ENCODE measurements at places on chromosomes 7 and 10. TPM values are rescaled to one million over a fixed set of nuclear protein-coding genes. Genes with fewer than 3 reads are reported as not detected.

AFAP1L2 gene
- 1.6 TPM for total RNA-seq

CALY gene
- not detected for total RNA-seq

PTPRE gene
- 4.5 TPM for total RNA-seq

UCN3 gene
- not detected for total RNA-seq

RSPH10B2 gene
- 0.79 TPM for total RNA-seq

DNA sequence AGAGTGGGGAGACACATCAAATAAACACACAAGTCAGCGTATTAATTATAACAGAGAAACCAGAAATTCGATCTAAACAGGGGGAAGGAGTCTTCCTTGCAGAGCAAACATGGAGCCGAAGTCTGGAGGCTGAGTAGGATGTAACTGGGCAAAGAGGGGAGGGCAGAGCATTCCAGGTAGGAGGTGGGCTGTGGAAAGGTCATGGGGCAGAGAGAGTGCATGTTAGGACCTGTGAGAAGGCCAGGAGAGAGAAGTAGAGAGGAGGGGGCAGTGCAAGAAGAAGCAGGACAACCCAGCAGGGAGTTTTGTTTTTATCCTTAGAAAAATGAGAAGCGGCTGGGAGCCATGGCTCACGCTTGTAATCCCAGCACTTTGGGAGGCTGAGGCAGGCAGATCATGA is 130.8 kb upstream of the GPR26 start:
- DNase-seq = no peak

DNA sequence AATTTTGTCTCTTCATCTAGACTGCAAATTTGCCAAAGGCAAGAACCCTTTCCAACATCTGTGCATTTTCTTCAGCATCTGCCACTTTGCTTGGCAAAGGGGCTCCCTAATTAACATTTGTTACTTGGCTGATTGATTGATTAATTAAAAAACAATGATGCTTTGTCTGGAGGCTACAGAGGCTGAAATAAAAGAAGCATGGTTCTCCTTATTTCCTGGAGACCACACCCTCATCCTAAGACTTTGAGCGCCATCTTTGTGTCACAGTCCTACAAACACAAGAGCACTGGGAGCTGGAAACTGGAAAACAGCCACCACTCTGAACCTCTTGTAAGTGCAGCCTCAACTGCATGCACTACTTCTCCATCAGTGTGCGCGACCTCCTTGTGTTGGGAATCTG is 189.2 kb downstream of the C7orf25 start:
- no peak for DNase-seq

DNA sequence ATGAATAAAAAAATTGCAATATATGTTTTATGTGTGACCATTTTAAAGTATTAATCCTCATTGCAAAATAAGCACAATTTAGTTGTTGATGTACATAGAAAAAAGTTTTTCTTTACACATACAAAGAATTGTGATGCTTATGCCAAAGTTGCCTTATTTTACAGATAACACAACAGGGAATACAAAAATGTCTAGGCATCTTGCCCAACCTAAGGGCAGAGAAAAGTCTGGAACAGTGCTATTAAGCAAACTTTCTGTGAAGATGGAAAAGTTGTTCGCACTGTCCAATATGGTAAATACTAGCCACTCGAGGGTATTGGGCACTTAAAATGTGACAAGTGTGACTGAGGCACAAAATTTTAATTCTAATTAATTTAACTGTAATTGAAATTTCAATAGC is 190.2 kb upstream of the HGF start:
- no peak for DNase-seq

GRCh38 chr7:68537051-68537773 is 1061.1 kb upstream of the AUTS2 start:
- no peak for DNase-seq

- no peak for DNase-seq
Measured at GRCh38 chr10:18860631-18861240, 187.9 kb upstream of the MALRD1 start.

DNA sequence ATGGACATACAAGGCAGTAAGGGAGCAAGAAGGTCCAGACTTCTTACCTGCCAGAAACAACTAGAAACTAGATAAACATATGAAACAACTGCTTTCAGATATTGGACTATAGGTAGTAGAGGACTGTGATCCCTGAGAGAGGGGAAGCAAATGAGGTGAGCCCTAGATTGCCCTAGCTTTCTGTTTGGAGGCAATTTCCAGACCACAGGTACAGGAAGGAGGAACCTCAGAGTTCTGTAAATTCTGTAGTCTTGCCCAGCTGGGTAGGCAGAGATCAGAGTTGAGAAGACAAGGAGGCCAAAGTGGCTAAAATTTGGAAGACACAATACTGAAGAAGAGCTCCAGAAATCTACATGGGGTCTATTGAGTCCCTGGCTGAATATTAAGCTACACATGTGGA is 21.0 kb downstream of the CDK6 start:
- DNase-seq = no peak

GRCh38 chr10:14326581-14326980 is 4.1 kb downstream of the FRMD4A start:
- no peak for DNase-seq

- no peak for DNase-seq
Measured at GRCh38 chr7:102122026-102122425, 164.6 kb upstream of the SH2B2 start.

DNA sequence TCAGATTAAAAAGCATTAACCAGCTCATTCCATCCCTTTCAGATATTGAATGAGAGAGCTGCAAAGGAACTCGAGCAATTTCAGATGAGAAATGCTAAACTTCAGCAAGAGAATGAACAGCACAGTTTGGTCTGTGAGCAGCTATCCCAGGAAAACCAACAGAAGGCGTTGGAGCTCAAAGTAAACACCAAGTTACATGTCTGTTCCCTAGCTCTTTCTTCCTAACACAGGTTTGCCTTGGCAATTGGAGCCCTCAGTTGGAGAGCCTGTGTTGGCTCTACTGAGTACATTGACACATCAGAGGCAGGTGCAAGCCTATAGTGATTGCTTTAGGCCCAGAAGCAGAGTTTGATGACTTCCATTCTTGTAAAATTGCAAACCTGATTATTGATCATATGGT is 14.7 kb downstream of the CFAP58 start:
- no peak for DNase-seq

- DNase-seq = no peak
Measured at GRCh38 chr7:106071999-106072714, 40.0 kb downstream of the SYPL1 start.

GRCh38 chr7:157465891-157466866 is 129.4 kb downstream of the DNAJB6 start:
- DNase-seq = no peak

- no peak for DNase-seq
Measured at GRCh38 chr7:81956520-81956919, 186.7 kb upstream of the HGF start.

GRCh38 chr7:116393654-116394053 is 105.9 kb upstream of the CAV2 start:
- peak; percentile 27 for DNase-seq

Data from psoas muscle (tissue), 8 donors.